ENCODE measurements at places on chromosomes 5 and 9.

DNA sequence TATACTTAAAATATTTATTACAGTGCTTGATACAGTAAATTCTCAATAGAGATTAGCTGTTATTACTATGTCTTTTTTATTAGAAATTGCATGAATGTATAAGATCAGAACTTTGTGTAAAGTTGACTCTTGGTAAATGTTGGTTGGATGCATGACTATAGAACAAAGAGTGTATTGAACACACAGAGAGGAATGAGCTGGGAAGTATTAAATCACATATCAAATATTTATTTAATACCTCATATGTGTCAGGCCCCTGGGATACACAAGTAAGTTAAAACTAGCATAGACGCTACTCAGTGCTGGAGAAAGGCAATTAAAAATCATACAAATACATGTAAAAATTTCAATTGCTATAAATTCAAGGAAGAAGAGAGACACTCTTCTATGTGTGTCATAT is 550.7 kb upstream of the TLE4 start:
- no peak for DNase-seq

GRCh38 chr9:99867536-99867935 is 38.9 kb upstream of the STX17 start:
- DNase-seq = peak; percentile 43

GRCh38 chr5:60918466-60918865 is 26.4 kb downstream of the ERCC8 start:
- DNase-seq = no peak

- no peak for DNase-seq
Measured at GRCh38 chr5:142201471-142201887, 92.9 kb downstream of the NDFIP1 start.

DNA sequence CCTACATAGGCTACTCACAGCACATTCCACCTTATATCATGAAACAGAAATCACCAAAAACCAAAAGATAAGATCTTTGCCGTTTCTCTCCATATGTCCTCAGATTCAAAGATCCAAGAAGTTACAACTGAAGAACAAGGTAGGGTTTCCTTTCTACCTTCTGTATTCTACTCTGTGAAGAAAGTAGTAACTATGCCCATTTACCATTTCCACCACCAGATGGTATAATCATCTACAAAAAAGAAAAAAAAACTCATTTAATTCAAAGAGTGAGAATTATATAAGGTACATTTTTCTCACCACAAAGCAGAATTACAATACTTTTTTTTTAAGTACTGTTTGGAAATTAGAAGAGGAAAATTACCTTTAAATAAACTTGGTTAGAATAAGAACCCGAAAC is 172.6 kb upstream of the PTGER4 start:
- DNase-seq = no peak

- DNase-seq = no peak
Measured at GRCh38 chr5:76718381-76718832, 2.5 kb downstream of the F2R start.

GRCh38 chr9:99004717-99005460 is 61.2 kb downstream of the COL15A1 start:
- DNase-seq = no peak

- no peak for DNase-seq
Measured at GRCh38 chr9:73548201-73548600, 396.5 kb downstream of the ANXA1 start.

DNA sequence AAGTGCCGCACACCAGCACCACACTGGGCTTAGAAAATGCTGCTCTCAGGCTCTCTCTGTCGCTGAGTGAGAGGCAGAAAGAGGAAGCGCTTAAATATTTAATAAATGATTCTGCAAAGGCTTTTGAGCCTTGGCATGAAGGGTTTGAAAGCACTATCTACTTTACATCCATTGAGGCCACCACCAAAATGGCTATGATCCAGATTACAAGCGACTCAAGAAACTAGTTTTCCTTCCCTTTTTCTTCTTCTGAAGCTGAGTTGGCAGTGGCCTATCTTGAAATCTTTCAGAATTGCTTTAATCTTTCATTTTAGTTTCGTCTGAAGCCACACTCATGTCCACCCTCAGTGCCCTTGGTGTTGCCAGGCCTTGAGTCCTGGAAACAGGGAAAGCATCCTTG is 59.5 kb downstream of the EBF1 start:
- DNase-seq = no peak

DNA sequence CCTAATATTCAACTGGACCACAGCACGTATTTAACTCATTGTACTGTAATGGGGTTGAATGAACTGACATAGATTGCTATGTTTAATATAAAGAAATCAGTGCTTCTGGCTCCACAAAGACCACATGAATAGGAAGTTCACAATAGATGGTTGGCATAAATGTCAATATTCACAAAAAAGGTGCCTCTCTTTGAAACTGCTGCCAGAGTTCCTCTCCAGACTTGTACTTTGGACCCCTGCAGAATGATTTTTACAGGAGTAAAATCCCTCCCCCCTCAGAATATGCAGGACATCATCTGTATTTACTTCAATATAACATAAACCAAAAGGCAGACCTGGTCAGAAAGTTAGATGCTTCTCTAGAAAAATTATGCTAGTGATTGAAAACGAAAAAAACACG is 508.5 kb upstream of the DAP start:
- no peak for DNase-seq

- DNase-seq = no peak
Measured at GRCh38 chr5:59485629-59486439, 407.7 kb downstream of the PDE4D start.

DNA sequence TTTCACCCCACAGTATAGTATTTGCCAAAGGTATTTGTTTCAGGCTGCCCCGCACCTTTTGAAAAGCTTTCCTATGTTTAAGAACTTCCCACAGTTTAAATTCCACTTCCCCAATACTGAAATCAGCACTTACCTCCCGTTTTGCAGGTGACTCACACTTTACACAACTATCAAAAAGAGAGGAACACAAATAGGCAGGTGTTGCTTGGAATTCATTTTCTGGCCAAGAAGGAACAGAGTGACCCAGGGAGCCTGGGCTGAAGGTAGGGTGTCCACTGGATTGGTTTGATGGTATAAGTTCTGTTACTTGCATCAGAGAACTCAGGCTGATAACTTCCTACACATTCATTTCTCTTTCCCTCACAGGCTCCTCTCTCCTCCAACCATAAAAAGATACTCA is 60.1 kb upstream of the SLC30A5 start:
- DNase-seq = no peak

DNA sequence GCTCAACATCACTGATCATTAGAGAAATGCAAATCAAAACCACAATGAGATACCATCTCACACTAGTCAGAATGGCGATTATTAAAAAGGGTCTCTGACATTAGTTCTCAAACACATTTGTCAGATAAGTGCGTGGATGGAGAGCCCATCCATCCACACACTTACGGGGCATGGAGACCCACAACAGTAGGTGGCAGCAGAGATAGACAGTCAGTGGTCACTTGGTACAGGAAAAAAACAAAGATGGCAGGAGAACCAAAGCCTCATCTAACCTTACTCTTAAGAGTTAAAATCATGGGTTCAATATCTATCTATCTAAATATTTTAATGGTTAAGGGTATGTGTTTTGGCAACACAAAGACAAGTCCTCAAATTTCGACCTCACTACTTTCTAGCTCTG is 1378.7 kb upstream of the C9orf72 start:
- peak; percentile 2 for DNase-seq

- DNase-seq = peak; percentile 78
Measured at GRCh38 chr9:112751056-112751795, 666 bp downstream of the SNX30 start.

GRCh38 chr9:117344892-117345660 is 69.8 kb downstream of the ASTN2 start:
- no peak for DNase-seq

- no peak for DNase-seq
Measured at GRCh38 chr5:113397046-113397445, 37.7 kb downstream of the TSSK1B start.

DNA sequence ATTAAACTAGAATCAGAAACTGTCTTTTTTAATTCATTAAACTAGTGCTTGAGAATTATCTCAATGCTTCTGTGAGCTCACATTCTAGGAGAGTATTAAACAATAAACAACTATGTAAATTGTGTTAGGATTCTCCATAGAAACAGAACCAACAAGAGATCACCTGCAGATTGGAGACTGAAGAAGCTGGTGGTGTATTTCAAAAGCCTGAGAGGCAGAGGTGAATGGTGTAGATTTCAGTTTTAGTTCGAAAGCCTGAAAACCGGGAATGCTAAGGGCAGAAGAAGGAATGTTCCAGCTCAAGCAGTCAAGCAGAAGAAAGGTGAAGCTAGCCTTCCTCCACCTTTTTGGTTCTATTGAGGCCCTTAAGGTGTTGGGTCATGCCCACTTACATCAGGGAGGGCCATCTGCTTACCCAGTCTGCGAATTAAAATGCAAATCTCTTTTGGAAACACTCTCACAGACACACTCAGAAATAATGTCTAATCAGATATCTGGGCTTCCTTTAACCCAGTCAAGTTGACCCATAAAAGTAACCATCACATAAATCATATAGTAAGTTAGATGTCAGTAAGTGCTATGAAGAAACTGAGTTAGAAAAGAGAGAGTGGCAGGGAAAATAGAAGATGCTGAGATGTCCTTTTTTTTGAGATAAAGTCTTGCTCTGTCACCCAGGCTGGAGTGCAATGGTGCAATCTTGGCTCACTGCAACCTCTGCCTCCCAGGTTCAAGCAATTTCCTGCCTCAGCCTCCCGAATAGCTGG is 291.5 kb downstream of the ARRDC3 start:
- DNase-seq = no peak

- DNase-seq = no peak
Measured at GRCh38 chr5:179278546-179278945, 66.7 kb downstream of the ADAMTS2 start.

- no peak for DNase-seq
Measured at GRCh38 chr9:126583144-126583760, 30.5 kb upstream of the LMX1B start.
